ENCODE measurements at places on chromosomes 4 and X. TPM values are rescaled to one million over a fixed set of nuclear protein-coding genes. Genes with fewer than 3 reads are reported as not detected.
A peak's percentile ranks its signal among the peaks of the same experiment; 100 is the strongest.

GRCh38 chr4:72205298-72205697 lies 173.5 kb downstream of the NPFFR2 start:
- no peak overlapping the region for H3K27ac ChIP-seq
- H3K4me3 ChIP-seq = no peak overlapping the region
- H3K4me1 ChIP-seq = no peaks in the 10 kb centered on the region
- no peak for DNase-seq

- no peaks in the 10 kb centered on the region for H3K4me1 ChIP-seq
- H3K27ac ChIP-seq = no peak overlapping the region
- no peak for DNase-seq
- H3K36me3 ChIP-seq = no peaks in the 10 kb centered on the region
- H3K27me3 ChIP-seq = no peaks in the 10 kb centered on the region
- H3K4me3 ChIP-seq = no peak overlapping the region
Measured at GRCh38 chr4:22884157-22884556, 191.4 kb downstream of the GBA3 start.

PPP1R3F gene
- 7.3 TPM for total RNA-seq

GRCh38 chrX:29531336-29531735 lies 684.0 kb upstream of the MAGEB2 start:
- no peaks in the 10 kb centered on the region for H3K4me1 ChIP-seq
- H3K4me3 ChIP-seq = no peak overlapping the region
- no peak overlapping the region for H3K27ac ChIP-seq
- H3K27me3 ChIP-seq = no peaks in the 10 kb centered on the region

LRIT3 gene
- total RNA-seq = not detected

DNA sequence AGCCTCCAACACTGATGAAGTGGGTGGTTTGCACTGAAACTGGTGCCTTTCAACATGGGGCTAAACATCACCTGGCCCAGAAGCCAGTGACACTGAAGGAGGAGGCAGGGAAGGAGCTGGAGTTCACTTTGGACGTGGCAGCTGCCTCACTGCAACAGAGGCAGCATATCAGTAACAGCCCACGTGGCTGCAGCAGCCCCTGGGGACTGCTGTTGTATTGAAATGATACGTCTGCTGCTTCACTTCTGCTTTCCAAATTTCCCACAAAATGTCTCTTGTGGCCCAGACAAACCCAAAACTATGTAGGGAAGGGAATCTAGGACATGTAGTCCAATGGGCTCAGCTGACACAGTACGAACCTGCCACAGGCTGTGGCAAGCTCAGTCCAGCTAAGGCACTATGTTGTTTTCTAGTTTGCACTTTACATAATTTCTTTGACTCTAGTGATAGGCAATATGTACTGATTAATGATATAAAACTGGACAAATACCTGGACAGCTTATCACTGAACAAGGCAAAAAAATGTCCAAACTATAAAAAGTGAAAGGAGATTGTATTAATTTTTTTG lies 84.7 kb upstream of the RAPGEF2 start:
- no peak overlapping the region for H3K27ac ChIP-seq
- DNase-seq = no peak
- no peaks in the 10 kb centered on the region for H3K27me3 ChIP-seq
- H3K4me3 ChIP-seq = no peak overlapping the region
- no peaks in the 10 kb centered on the region for H3K36me3 ChIP-seq

ITIH6 gene
- total RNA-seq = not detected

DNA sequence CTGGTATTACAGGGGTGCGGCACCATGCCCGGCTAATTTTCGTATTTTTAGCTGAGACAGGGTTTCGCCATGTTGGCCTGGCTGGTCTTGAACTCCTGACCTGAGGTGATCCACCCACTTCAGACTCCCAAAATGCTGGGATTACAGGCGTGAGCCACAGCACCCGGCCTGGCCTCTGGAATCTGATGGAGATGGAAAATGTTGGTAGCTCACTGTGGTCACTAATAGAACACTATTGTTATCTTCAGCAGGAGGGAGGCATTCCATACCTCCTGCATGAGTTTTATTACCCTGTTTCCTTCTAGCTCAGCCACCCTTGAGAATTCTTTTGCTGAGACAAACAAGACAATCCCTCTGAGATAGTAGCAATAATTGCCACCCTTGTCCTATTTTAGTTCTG lies 105.0 kb downstream of the SHROOM3 start:
- H3K27me3 ChIP-seq = no peaks in the 10 kb centered on the region
- no peaks in the 10 kb centered on the region for H3K4me1 ChIP-seq
- H3K36me3 ChIP-seq = no peaks in the 10 kb centered on the region
- H3K27ac ChIP-seq = no peak overlapping the region

GRCh38 chrX:15930585-15930984 lies 76.0 kb upstream of the AP1S2 start:
- H3K27ac ChIP-seq = no peak overlapping the region
- DNase-seq = no peak
- no peaks in the 10 kb centered on the region for H3K36me3 ChIP-seq
- peaks cover 15% of the 10 kb centered on the region for H3K27me3 ChIP-seq

DNA sequence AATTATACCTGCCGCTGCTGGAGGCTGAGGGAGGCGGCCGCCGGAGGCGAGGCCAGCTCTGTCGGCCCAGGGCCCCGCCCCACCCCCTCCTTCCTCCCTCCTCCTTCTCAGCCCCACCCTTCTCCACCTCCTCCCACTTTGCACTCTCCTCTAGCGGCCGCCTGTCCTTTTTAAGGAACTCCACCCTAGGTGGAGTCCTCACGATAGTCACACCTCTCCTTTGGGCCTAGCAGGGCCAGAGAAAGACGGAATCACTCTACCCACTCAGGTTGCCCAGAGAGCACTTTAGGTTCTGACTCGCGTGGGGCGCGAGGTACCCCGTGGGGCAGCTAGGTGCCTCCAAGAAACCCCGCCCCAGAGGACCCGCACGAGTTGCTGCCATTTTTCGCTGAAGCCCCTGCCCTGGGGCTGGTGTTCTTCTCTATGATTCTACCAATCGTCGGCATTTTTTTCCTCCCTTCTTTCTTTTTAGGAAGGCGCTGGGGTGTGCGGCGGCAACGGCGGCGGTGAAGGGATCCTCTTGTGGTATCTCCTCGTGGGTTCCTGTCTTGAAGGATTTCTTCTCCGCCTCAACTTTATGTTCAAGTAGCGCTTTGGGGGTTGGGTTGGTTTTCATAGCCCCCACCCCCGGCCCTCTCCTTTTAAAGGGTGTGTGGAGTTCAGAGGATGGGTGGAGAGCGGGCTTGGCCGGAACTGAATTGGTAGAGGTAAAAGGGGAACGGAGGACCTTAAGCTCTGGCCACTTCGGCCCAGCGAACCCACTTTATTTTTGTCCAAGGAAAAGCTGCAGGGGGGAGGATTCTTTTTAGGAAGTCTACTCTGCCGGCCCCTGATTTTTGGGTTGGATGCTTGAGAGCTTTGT lies at the start of gene KLF8:
Gene KLF8 (plus strand): TSS at position 136 of the 862 bp plus-strand sequence. CDS start 979 bp downstream, outside the sequence.
- no peak within 1 kb of the TSS for H3K4me3 ChIP-seq
- H3K27me3 ChIP-seq = peaks cover 17% of the 10 kb centered on the region
- no peak within 1 kb of the TSS for H3K27ac ChIP-seq
- peak; percentile 42 for DNase-seq

GRCh38 chr4:128323401-128323800 lies 35.8 kb upstream of the PGRMC2 start:
- no peak overlapping the region for H3K27ac ChIP-seq
- no peak overlapping the region for H3K4me3 ChIP-seq
- peaks cover 4% of the 10 kb centered on the region for H3K4me1 ChIP-seq
- no peak for DNase-seq

MAGEB1 gene
- not detected for total RNA-seq

GAGE12J gene
- total RNA-seq = not detected

DSPP gene
- not detected for total RNA-seq

CCNA2 gene
- 4.9 TPM for total RNA-seq
